Smooth muscle cell of the brain vasculature (primary cell): ENCODE measurements at places on chromosomes 7 and 10.

DNA sequence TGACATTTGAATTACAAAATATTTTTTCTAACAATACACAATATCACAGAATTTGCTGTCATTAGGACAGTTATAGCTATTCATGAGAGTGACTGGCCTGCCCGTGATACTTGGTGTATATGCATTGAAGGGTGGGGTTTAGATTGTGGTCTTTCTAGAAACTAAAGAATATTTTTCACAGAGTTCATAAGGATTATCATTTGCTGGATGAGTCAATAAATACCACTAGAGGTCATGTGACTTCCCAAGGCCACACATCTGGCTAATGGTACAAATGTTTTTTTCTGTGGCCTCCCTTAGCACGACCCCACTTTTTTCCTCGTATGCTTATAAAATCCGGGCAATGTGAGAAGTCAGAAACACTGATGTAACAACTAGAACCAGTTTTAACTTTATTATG lies 5.2 kb downstream of the OPTN start:
- no peak for DNase-seq

DNA sequence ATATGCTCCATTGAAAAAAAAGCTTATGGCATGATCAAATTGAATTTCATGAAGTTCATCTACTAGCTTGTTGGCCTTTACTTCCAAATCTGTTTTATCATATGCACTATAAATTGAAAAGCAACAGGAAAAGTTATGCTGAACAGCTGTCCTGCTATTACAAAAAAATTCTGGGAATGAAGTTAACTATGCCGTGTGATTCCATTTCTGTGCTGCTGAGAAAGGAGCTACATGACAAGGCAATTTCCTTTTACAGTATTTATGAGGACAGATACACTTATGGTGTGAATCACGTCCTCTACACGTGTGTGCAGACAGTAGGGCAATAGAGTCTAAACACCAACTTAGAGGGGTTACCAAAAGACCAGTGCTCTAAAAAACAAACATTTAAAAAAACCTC lies 426.5 kb upstream of the AKR1E2 start:
- no peak for DNase-seq

- DNase-seq: no peak
Measured at GRCh38 chr10:74995806-74996205, 115.7 kb upstream of the SAMD8 start.

GRCh38 chr10:15703151-15703880 lies 16.4 kb downstream of the ITGA8 start:
- no peak for DNase-seq

- DNase-seq: no peak
Measured at GRCh38 chr7:44267719-44268421, 57.5 kb downstream of the CAMK2B start.

DNA sequence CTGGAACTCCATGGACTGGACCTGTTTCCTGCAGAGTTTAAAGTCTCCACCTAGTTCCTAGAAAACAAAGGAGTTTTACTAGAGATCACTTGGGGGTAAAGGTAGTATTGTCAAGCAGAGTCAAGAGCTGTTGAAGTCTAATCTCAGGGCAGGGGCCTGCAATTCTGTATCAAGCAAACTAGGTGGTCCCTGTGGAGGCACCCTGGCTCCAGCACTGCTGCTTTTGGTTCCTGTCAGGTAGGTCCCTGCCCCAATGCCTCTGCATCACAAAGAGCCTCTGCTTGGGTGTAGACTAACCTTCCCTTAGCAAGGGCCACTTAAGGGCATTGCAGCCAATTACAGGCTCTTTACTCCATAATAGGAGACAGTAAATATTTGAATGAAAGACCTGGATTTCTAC lies 22.5 kb downstream of the ZSCAN25 start:
- no peak for DNase-seq

DNA sequence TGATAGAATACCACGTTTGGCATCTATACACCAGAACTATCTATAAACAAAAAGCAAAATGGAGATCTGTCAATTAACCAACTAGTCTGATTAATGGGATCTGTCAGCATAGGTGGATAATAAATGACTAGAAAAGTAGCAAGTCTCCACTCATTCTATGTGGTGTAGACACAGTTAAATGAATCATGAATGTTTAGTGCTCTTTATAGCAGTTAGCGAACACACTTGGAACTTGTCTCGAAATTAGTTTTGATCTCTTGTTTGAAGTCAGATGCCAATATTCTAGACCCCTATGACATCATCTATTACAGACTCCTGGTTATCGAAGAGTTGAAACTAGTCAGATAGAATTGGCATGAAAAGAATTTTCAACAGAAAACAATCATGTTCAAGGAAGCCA lies 259.7 kb downstream of the AHR start:
- no peak for DNase-seq

- DNase-seq: no peak
Measured at GRCh38 chr7:87598234-87599009, 2.3 kb downstream of the ABCB1 start.

- DNase-seq: no peak
Measured at GRCh38 chr7:150992833-150993302, 2.1 kb downstream of the NOS3 start.

DNA sequence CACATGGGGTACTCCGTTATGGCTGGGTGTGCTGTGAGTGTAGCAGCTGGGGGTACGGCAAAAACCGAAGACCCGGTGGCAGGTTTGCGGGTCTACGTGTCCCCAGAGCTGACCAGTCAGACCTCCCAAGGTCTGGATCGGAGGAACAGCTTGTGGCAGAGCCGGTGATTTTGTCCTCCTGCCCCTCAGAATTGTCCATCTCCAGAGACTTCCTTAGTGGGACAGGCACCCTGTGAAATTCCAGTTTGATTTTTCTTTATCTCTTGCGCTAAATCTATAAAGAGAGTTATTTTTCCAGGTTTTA lies 1.0 kb downstream of the EIF3B start:
- no peak for DNase-seq

DNA sequence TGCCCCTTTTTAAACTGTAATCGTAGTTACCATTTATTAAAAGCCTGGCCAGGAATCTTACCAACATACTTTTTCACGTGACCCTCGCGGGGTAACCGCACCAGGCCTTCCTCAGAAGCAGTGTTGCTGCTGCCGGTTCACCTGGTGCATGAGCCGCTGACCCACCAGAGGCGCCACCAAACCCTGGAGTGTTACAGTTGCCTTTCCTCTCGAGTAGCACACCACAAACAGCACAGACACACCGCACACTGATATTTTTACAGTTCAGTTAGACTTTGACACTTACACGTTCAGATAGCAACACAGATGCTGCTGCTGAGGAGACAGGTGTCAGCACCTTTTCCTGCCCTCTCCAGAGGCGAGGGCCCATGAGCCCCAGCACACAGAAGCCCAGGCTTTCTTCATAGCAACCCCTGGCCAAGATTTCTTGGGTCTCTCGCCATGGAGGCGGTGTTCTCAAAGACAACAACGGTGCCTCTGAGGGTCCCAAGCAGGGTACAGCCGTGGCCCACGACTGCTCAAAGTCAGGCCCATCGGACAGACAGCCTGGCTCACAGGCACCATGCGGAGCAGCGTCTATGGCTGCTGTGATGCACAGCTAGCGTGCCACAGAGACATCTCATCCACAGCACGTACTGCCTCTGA lies 123.1 kb downstream of the DIP2C start:
- DNase-seq: no peak

DNA sequence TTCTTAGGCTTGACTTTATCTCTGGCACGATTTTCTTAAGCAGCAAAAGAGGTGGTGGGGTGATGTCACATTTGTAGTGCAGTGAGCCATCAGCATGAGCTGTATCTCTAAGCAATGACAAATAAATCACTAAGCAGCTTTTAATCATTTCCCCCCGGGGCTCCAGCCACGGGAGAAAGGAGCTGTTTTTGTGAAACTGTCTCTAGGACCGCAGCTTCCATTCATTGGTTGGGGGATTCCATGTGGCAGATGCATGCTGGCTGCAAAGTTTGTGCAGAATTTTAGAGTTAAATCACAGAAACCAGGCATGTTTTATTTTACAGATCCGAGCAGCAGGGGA lies 464 bp downstream of the KIAA1217 start:
- no peak for DNase-seq

DNA sequence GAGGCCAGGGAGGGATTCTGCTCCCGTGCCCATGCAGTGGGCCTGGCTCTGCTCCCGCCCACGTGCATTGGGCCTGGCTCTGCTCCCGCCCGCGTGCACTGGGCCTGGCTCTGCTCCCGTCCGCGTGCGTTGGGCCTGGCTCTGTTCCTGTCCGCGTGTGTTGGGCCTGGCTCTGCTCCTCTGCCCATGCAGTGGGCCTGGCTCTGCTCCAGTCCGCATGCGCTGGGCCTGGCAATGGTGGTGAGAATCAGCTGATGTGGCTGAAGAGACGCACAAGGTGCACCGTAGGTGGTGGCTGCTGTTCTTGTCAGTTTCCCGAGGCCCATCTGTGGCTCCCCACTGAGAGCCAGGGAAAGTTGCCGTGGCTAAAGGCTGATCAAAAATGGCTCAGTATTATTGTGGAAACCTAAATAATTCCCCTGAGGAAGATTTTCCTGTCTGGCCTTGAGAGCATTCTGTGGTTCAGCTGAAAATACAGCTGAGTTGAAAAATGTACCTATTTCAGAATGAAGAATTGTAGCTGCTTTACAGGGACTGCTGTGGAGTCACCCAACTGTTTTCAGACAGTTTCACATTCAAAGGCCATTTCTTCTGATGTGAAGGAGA lies 572.4 kb downstream of the GLRX3 start:
- DNase-seq: no peak

GRCh38 chr7:44922351-44922694 lies 37.0 kb upstream of the PURB start:
- DNase-seq: no peak

GRCh38 chr7:50475340-50475739 lies 25.2 kb upstream of the FIGNL1 start:
- DNase-seq: no peak

DNA sequence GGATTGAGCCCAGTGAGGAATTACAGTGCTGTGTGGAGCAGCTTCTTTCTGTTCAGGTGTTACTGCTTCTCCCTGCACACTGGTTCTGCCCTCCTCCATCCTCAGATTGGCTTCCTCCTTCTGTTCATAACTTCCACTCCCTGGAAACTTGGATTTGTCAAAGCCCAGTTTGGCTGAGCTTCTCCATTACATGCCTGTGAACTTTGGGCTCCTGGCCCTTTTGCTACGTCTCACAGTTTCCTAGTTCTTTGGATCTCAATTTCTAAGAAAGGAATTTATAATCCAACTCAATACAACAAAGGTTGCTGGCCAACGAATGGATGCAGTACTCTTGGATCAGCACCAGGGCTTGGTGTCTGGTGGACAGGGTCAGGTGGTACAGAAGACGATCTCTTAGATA lies 318.1 kb downstream of the RPS24 start:
- DNase-seq: no peak

- DNase-seq: no peak
Measured at GRCh38 chr10:19638896-19639233, 177.4 kb upstream of the PLXDC2 start.

DNA sequence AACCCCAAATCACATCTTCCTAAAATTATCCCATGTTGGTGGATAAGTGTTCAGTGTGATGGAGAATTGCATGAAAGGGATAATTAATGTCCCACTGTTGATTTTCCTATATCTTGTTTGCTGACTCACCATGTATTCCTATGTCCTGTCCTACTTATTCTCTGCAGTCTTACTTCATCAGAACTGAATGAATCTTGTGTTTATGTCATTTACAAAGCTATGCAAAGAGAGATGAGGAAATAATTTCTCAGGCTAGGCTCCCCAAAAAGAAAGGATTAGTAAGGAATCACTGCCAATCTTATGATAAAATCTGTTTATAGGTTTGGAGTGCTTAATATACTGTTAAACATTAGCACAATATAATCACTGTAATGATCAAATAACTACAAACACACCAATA lies 360.8 kb downstream of the CRPPA start:
- no peak for DNase-seq

GRCh38 chr10:126910798-126911197 lies 5.6 kb downstream of the DOCK1 start:
- DNase-seq: no peak

DNA sequence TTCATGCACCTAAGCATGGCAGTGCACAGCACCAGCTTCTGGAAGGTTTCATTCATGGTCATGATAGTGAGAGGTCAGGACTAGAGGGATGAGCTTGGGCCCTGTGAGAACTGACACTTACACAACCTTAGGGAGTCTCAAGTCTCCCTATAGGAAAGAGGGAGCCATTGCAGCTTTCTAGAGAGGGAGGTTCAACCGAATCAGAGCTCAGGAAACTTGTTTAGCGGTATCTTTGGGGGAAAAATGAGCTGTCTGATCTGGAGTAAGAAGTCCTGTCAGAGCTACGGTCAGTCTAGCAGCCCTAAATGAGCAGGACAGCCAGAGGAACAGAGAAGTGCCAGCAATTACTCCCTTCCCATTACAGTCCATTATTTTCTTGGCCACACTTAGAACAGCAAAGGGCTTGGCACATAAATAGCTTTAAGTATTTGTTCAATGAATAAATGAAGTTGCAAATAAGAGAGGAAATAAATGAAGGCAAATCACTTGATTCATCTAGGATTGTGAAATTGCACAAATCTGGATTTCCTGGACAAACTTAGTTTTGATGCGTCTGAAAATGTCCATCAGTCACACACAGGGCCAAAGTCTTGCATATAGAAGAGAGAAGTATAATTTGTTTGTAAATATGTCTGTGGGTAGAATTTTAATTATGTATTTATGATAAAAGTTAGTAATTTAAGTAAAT lies 262.0 kb downstream of the GLI3 start:
- no peak for DNase-seq

- DNase-seq: no peak
Measured at GRCh38 chr10:15801641-15802040, 58.7 kb downstream of the MINDY3 start.

DNA sequence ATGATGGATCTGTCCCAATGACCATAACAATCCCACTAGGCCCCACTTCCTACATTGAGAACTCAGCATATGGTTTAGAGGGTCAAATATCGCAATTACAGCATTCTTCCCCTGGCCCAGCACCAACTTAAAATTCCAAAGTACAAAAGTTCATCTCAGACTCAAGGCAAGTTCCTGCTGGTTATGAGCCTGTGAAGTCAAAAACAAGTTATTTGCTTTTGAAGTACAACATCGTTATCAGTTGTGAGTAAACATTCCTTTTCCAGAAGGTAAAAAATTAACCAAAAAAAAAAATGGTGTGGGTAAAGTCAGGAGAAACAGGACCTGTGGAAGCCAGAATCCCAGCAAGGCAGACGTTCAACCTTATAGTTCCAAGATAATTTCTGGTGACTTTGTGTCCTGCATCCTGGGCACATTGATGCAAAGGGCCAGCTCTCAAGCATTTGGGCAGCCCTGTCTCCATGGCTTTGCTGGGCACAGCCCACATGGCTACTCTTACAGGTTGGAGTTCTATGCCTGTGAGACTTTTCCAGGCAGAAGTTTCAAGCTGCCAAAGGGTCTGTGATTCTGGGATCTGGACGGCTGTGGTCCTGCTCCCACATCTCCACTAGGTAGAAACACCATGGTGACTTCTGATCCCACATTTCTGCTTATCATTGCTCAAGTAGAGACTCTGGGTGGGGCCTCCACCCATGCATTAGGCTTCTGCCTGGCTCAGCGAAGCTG lies 37.5 kb downstream of the AKR1C8 start:
- DNase-seq: no peak
